ENCODE measurements at places on chromosomes 13 and 19.

DNA sequence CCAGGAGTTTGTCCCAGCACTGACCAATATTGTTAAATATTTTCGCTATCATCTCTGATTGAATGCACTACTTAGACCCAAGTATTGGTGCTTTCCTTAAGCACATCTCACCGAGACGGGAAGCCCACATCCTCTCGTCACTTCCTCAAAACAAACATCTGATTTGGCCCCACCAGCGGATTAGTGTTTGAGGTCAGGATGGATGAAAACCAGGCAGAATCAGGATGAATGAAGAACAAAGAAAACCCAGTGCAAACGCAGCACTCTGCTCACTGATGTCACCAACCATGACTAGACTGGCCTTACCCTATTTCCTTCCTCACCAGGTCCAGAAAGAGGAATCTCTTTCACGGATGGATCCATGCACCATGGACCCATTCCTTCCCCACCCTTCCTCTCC, 6.0 kb downstream of the PLAUR start:
- DNase-seq: peak; percentile 85

GRCh38 chr19:56476651-56477428, at the start of gene ZNF667:
ZNF667 (minus strand) TSS chr19:56477345; CDS start chr19:56462370, 14,975 bp downstream.
- no peak for DNase-seq

DNA sequence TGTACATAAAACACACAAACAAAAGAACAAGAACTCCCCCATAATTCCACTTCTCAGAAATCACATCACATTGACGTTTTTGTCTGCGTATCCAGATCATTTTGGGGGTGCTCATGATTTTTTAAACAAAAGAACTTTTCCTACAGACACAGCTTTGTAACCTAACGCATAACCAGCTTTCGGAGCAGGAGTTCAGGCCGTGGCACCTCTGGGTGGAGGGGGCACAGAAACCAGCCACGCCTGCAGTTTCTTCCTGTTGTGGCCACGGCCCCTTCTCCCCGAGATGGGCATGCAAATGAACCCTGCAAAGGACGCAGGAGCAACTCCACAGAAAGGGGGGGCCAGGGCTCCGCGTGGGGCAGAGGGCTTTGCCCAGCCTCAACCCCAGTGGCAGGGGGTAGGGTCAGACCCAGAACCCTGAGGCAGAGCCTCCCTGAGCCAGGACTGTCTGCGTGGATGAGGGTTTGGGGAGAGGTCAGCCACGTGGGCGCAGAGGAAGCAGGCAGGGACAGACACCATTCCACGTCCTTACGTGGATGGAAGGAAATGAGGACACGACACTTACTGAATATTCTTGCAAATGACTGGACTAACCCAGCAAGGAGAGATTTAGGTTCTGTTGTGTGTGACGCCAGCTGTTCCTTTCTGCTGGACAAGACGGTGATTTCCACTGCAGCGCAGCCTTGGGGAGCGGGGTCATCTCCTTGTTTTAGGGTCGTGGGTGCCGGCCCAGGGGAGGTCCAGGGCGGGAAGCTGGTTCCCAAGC, 64.4 kb downstream of the RASA3 start:
- peak; percentile 68 for DNase-seq

DNA sequence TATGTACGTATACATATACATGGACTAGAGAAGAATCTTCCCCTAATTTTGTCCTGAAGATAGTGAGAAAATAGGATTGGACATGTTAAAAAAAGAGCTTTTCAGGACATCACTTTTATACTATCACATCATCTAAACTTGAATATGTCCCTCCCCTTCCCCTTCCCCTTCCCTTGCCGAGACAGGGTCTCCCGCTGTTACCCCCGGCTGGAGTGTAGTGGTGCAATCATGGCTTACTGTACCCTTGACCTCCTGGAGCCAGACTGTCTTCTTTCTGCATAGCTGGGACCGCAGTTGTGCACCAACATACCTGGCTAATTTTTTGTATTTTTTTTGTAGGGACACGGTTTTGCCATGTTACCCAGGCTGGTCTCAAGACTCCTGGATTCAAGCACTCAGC, 6.6 kb downstream of the HNRNPM start:
- no peak for DNase-seq

DNA sequence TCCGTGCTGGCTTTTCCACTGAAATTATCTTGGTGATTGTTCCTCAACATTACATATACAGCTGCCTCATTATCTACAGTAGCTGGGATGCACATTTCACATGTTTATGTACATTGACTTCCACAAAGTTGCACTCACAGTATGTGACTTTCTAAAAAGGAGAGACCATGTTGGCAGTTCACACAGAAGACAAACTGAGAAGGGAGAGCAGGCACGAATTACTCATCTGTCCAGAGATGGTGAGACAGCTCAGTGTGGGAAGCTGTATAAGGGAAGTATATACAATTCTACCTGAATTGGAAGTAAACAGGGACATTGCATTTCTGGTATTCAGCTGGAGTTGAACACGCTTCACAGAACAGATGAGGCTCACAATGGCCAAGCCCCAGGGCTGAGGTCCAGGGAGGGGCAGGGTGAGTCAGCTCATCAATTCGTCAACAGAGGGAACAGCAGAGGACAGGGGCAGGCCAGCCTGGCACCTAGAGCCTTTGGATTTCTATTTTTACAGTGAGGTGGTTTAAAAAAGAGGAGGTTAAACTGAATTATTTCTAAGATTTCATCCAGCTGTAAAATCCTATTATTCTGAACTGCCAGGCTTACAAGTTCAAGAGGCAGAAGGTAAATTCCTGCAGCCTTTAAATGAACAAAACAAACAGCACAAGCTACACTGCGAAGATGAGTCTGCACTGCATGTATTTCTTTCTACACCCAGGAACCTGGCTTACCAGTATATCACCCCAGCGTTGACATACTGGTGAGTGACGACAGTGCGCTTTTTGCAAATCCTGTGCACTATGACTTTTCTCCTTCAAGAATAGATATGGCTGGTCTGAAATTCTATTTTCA, 9.8 kb downstream of the PARP4 start:
- no peak for DNase-seq

DNA sequence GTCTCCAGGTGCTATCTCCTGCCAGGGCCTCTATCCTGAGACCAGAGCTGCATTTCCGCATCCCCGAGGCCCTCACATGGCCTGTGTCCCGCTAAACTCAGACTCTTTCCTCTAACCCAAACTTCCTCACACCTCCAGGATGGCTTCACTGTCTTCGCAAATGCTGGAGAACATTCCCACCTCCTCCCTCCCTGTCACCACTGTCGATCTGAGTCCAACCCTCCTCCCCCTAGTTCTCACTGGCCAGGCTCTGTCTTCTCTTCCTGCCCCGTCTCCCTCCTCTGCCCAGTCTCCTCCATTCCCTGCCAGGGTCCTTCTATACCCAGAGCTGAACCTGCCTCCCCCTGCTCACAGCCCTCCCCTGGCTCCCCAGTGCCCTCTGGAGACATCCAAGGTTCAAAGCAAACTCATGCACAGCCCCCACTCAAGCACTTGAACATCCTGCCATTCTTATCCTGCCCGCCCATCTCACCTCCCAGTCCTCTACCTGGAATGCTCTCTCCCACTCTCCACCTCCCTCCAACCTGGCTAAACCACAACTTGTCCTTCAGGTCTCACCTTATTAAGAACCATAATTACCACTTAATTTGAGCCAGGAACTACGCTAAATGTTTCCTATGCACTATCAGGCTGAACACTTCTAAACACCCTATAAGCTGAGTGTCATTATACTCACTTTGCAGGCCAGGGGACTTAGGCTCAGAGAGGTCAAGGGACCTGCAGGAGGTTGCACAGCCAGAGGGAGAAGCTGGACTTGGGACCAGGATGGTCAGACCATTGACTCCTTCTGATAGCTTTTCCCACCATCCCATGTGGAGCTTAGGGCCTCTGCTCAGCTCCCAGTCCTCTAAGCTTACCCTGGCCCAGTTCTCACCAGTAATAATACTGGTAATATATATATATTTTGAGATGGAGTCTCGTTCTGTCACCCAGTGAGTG, 961 bp upstream of the VSIG10L start:
- DNase-seq: no peak

DNA sequence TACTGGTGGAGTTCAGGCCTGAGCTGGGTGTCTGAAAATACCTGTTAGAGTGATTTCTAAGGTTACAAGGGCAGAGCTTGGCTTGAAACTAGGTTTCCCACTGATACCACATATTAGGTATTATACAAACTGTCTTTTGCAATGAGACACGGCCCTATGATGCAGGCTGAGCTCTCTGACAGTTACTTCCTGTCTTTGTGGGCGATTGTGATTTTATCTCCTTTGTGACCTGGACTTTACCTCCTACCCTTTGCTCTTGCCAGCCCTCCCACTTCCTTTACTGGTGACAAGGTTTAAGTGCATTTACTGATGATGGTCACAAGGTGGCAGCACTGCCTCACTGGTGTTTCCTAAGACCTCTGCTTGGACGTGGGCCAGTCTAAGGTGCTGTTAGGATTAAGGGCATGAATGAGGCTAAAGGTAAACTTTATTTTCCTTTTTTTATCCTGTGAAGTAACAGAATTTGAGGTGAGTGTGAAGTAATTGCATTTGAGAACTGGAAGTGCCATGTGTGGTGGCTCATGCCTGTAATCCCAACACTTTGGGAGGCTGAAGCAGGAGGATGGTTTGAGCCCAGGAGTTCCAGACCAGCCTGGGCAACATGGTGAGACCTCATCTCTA, 7.7 kb upstream of the CXCL17 start:
- peak; percentile 70 for DNase-seq

DNA sequence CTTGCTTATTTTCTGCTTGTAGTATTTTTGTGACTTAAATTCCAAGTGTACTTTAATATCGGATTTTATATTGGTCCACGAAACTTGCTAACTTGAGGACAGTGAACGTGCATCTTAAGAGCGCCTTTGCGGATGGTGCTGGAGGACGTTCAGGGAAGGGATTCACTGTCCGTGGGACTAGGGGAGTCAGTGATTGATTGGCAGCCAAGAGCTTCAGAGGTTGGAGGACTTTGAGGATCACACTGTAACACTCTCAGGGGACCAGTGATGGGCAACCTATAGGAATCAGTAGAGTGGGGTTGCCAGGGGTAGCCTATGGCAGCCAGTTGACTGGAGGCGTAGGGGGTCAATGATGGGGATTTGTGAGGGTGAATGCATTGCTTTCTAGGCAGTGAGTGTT, 516 bp downstream of the ZNF175 start:
- no peak for DNase-seq

DNA sequence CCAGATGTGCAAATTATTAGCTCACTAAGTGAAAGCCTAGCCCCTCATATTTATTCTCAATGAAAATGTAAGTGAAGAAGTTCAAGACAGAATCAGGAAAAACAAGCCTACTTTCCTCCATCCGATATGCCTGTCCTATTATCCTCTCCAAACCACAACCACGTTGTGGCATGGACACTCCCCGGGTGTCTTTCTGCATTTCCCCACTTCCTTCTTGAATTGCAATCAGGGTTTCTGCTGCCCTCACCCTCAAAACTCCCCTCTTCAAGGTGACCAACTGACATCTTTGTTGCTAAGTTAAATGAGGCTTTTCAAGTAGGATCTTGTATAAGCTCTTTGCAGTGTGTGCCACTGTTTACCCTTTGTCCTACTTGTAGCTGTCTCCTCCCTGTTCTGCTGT, 11.8 kb downstream of the SLC25A30 start:
- no peak for DNase-seq

- DNase-seq: no peak
Observed at GRCh38 chr19:38210458-38210987, 13.5 kb downstream of the DPF1 start.

- DNase-seq: no peak
Observed at GRCh38 chr13:30746791-30747190, 11.4 kb downstream of the ALOX5AP start.

DNA sequence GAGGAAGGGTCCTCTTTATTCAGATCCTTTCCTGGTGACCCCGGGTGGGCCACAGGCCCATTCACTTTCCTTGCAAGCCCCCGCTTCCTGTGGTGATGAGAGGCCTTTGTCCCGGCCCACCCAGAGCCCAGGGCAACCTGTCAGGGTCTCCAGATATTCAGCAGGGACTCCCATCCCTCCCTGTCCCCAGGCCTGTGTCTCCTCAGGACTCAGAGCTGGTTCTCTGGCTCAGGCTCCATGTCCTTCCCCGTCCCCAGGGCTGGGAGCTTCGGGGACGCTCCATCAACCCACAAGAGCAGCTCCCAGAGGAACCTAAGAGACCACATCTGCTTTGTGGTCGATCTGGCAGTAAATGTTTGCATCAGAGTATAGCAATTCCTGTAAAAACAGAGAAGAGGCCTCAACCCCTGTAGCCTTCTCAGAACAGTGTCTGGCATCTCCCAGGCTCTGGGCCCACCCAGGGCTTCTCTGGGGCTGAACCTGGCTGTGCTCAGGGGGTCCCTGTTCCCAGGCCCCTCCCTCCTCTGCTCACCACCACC, 7.8 kb downstream of the CEACAM4 start:
- DNase-seq: peak; percentile 38

- DNase-seq: no peak
Observed at GRCh38 chr13:111241862-111242261, 78.6 kb upstream of the TEX29 start.

- DNase-seq: peak; percentile 54
Observed at GRCh38 chr19:53102756-53103233, 427 bp downstream of the ZNF160 start.

DNA sequence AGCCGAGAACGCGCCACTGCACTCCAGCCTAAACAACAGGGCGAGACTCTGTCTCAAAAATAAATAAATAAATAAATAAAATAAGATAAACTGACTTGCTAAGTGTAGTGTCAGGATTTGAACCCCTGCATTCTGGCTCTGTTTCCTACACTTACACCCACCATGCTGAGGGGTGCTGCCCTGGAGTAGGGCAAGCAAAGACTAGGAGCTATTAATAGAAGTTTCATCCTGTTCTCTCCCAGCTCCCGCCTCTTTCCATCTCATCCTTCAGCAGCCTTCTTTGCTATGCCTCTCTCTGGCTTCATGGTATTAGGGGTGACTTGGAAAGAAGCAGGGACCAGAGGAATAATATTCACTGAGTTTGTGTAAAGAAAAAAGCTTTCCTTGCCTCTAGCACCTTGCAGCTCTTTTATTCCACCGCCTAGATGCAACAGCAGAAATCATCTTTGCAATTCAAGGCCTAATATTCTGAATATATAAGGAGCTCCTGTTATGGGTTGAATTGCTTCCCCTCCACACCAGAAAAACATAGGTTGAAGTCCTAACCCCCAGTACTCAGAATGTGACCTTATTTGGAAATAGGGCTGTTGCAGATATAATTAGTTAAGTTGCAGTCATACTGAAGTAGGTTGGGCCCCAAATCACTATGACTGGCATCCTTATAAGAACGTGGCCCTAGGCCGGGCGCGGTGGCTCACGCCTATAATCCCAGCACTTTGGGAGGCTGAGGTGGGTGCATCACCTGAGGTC, 8.7 kb upstream of the PLAUR start:
- DNase-seq: no peak

- no peak for DNase-seq
Observed at GRCh38 chr19:6239401-6239844, 40.4 kb downstream of the MLLT1 start.

DNA sequence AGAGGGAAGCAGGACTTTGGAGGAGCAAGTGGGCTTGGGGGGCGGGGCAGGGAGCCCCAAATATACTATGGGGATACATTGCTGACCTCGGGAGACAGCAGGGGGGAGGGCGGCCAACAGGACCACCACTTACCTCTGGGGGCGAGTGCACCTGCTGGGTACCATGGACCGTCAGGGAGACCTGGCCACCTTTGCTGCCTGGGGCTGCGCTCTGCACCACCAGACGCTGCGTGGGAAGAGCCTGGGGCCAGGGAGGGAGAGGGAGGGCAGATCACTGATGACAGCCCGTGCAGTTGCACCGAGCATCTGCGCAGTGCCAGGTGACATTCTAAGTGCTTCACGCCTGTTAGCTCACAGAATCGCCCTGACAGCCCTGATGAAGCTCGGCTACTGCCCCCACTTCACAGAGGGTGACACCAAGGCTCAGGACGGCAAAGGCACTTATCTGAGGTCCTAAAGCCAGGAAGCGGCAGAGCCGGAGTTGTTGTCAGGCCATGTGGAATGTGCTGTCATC, 24.1 kb downstream of the RFX1 start:
- no peak for DNase-seq

Measured in inflammatory macrophage treated with lipopolysaccharide for 4 hours (primary cell).